ENCODE measurements at places on chromosomes 5 and 9.
A peak's percentile ranks its signal among the peaks of the same experiment; 100 is the strongest.

- no peak for DNase-seq
Measured at GRCh38 chr5:91929522-91929817, 546.4 kb upstream of the ARRDC3 start.

GRCh38 chr9:136318111-136318775 is 9.1 kb upstream of the GPSM1 start:
- DNase-seq, result no peak

DNA sequence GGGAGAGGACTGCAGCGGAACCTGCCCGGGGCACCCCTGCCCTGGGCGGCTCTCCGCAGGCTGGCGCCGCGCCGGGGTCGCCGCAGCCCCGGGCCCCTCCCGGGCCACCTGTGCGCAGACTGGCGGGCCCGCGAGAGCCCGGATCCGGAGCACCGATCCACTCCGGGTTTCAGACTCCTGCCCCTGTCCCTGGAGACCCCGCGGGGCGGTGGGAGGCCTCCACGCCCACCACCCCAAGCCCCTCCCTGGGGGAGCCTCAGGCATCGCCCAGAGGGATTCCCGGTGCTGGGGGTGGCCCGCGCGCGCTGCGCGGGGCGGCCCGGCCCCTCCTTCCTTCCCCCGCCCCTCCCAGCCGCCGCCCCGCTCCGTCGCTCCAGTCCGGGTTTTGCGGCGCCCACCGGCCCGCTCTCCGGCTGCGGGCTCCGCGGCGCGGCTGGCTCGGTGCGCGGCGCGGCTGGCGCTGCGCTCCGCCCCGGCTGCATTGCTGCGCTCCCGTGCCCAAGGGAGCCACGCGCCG is at the start of gene UNC5A:
Gene UNC5A, plus strand, starts transcription at position 479 of the 517 bp plus-strand sequence. CDS start 192 bp downstream, outside the sequence.
- DNase-seq, result peak; percentile 86

DNA sequence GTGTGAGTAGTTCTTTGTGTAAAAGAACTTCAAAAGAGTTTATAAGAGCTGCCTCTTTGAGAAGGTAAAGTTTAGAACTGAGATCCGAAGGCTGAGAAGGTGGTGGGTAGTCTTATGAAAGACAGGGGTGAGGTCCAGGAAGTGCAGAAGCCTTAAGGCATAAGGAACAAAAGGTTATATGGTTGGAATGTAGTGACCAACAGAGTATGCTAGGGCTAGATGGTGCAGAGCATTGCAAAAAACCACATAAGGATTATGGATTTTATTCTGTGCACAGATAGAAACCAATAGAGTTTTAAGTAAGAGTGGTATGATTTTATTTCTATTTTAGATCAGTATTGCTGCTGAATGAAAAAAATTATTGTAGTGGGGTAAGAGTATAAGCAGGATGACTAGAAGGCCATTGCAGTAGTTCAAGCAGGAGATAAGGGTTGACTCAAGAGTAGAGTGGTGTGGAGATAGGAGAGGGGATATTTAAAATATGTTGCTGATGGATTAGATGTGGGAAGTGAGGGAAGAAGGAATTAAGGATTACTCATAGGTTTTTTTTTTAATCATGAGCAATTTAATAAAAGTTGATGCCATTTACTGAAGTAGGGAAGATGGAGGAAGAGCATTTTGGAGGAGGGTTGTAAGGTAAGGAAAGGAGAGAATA is 3.7 kb downstream of the RECK start:
- no peak for DNase-seq

GRCh38 chr5:93677359-93677891 is 64.0 kb downstream of the POU5F2 start:
- DNase-seq, result peak; percentile 77

DNA sequence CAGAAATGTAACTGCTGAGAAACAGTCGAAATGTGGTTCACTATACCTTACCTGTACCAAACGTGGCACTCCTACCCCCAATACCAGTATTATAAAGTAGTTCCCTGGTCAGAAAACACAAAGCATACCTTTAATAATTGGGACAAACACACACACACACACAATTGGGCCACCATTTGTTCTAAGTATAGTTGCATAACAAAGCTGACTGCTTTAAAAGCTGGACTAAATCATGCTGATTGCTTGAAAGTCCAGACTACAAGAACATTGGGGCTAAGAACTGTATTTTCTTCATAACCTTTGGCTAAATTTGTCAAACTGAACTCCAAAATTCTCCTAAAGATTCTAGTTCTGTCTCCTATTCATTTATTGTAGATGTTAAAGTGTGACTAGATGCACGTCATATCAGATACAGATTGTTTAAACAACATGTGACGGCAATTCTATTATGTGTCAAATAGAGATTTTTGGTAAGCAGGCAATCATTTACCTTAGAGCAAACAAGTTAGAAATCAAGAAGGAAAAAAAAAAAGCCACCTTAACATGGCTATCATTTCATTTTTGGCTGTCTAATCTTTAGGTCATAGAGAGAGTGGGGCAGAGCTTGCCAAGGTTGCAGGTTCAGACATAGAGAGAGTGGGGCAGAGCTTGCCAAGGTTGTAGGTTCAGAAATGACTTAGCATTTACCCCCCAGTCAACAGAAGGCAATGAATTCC is 265.1 kb downstream of the ARL15 start:
- no peak for DNase-seq

- DNase-seq, result no peak
Measured at GRCh38 chr5:172182291-172182690, 5.7 kb downstream of the STK10 start.

DNA sequence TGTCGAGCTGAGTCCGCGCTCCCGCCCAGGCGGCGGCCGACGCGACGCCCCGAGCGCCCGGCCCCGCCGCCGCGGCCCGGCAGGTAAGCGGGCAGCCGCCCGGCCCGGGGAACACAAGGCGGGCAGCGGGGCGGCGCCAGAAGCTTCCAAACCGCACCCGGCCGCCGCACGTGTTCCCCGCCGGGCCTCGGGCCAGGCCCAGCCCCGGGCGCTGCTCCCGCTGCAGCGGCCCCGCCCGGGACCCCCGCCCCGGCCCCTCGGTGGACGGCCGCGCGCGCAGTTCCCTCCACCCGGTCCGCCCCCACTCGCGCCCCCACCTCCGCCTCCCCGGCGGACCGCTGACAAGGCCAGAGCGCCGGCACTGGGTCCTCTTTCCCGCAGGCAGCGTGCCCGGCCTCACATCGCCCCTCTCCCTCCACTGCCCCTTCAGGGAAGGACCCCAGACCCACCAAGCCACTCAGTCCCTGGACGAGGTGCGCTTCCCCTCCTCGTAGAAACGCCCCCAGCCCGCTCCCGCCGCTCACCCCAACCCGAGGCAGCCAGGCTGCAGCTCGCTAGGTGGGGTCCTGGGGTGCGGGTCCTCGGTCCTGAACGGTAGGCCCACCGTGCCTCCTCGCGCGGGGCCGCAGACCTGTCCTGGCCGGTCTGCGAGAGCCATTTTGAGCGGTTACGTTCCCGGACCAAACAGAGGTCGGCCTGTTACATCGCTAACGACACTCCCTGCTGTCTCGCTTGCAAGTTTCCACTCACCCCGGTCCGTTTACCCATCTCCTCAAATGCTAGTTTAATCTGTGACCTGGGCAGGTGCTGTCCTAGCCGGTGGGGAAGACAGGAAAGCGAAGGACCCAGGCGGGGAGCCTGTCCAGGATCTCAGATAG is 475 bp downstream of the WDR5 start:
- DNase-seq, result no peak

DNA sequence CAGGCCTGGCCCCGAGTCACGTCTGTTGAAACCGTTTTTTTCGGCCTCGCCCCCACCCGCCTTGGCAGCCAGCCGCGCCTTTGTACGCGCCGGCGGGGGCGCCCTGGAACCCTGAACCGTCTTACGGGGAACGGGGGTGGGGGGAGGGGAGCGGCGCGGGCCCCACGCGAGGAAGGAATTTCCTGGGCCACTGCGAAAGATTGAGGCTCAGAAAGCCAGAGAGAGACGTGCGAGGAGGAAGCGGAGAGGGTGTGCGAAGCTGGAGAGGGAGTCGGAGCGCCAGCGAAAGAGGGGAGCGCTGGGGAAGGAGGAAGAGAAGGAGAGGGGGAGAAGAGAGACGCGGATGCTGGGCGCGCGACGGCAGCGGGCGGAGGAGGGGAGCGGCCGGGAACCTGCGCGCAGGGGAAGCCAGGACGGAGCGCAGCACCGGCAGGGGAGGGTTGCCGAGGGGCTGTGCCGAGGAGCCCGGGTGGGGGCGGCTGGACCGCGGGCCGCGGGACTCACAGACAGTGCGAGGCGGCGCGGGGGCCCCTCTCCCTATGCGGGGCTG is 4.6 kb upstream of the PRDM12 start:
- DNase-seq, result peak; percentile 35

DNA sequence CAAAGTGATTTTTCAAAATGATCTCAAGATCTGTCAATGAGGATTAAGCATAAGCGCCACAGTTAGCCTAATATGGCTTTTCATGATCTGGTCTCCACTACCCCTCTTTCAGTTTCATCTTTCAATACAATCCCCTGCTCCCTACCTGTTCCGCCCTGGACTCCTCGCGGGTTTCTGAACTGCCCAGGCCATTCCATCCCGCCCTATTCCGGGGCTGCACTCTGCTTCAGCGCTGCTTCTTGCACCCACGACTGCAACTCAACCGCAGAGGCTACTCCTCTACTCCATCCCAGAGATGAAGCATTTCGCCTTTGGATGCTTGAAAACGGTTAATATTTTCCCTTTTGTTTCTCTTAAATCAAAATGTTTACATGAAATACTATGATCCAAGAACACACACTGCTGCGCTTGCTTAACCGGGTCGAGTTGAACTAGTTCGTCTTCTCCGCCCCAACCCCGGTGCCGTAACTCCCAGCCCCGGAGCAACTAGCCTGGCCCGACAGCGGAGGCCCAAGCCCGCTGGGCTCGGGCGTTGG is 716 bp upstream of the OTULIN start:
- DNase-seq, result peak; percentile 40

DNA sequence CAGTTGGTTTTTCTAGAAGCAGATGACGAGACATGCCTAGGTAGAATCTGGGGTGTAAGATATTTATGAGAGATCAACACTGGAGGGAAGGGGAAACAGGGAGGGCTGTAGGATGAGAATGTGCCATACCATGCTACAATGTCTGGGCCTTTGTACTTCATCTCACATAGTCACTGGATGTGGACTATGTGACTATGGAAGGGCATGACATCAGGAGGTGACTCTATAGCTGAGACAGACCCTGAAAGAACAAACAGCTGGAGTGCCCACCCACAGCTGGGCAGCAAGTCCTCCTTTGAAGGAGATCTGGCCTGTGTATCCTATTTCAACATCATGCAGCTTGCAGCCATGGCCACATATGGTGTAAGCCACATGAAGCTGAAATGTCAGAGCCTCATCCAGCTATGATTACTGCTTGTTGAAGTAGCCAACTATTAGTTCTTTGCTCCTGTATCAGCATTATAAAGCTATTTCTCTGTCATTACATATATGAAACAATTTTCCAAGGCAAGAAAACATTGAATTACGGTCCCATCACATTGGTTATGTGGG is 46.2 kb upstream of the KIF2A start:
- no peak for DNase-seq

- no peak for DNase-seq
Measured at GRCh38 chr5:112124788-112125187, 294.3 kb downstream of the EPB41L4A start.

DNA sequence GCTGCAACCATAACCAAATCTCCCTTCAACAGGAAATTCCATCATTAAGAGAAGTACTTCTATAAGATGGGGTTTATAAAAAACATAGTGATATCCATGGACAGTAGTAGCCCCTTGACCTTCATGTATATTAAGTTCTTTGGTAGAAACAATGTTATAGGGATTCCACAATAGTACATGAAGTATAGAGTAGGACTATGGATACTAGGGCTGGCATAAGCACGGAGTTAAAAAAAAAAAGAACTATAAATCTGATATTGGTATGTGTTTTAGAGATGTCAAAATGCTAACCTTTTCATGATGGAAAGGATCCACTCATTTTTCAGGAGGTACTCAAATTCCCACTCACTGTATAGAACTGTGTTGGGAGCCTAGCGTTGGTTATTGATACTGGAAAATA is 337.6 kb downstream of the FGF10 start:
- DNase-seq, result no peak

All from WERI-Rb-1 (cell line).